ENCODE measurements at places on chromosomes 16 and 17.

GRCh38 chr16:3089717-3090592, 9.1 kb downstream of the ZSCAN10 start:
- DNase-seq = no peak

GRCh38 chr16:84423416-84423837, 55.1 kb downstream of the ATP2C2 start:
- peak; percentile 47 for DNase-seq

GRCh38 chr17:68238871-68239253, 9.0 kb upstream of the AMZ2 start:
- no peak for DNase-seq

DNA sequence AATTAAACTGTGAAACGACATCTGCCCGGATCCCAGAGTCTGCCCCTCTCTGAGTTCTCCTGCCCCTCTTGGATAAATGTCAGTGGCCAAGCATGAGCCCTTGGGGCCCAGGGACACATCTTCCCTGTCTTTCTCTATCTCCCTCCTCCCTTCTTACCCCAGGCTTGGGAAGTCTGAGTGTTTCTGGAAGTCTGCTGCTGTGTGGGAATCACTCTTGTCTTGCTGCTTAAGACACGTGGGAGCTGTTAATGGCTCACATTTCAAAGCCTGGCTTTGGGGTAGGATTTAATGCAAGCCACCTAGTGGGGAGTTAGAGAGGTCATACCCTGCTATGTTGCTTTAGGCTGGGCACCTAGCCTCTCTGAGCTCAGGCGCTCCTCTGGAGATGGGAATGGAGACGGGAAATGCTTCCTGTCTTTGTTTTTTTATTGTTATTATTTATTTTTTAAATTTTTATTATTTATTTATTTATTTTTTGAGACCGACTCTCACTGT, 218.5 kb upstream of the CIBAR2 start:
- DNase-seq = peak; percentile 90

GRCh38 chr17:80859002-80859941, 132.4 kb upstream of the CHMP6 start:
- peak; percentile 86 for DNase-seq

GRCh38 chr17:3995067-3995466, 30.8 kb upstream of the ATP2A3 start:
- DNase-seq = no peak

GRCh38 chr16:77234611-77235010, 35.4 kb downstream of the SYCE1L start:
- DNase-seq = no peak

GRCh38 chr17:385178-385835, 32.7 kb upstream of the RPH3AL start:
- peak; percentile 39 for DNase-seq

DNA sequence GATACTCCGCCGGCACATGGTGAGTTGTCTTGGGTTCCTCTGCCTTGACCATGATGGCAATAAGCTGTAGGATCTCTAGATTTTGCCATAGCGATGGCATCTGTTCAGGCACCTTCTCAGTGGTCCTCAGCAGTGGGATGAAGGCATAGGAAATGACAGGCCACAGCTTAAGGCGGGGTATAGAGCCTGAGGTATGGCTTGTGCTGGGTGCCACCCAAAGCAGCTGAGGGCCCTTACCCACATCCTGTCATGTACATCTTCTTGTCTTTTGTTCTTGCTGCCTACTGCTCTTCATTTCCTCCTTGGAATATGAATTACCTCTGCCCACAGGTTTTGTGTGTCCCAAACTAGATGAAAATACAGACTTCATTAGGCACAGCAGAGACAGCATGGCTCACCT, 29.5 kb downstream of the KAT7 start:
- DNase-seq = no peak

DNA sequence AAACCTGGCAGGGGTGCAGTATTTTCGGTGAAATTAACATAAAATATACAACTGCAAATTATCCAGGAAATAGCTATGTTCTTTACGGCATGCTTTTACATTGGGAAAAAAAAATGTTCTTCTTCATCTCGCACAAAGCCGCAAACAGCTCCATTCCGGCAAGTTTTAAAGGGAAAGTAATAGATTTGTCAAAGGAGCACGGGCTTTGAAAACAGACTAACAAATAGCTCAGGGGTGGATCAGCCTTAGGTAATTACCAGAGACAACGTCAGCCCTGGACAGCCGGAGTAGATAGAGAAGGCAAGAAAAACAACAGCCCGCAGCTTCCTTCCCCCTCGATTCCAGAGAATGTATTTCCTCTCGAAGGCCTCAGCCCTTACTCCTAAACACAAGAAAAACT, 222.5 kb downstream of the C16orf78 start:
- DNase-seq = no peak

DNA sequence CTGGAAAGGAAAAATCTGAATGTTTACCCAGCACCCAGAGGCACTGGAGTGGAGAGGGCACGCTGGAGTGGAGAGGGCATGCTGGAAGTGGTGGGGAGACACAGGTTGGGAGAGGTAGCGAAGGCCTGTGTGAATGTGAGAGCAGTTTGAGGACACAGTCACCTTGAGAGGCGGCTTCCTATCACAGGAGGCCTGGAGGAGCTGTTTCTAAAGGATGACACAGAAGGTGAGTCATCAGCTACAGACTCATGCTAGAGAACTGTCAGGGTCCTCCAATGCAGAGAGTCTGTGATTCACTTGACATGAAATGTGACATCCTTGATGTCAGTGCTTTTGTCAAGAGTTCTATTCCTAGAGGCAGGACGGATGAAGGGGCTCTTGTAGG, 13.8 kb downstream of the CTRL start:
- DNase-seq = peak; percentile 91

- no peak for DNase-seq
These were observed 877.3 kb downstream of the KCNJ18 start for GRCh38 chr17:22569459-22570143.

- DNase-seq = no peak
These were observed 641 bp downstream of the SBK1 start for GRCh38 chr16:28292731-28293600.

GRCh38 chr16:35602116-35602515, 2142.7 kb downstream of the TP53TG3F start:
- DNase-seq = no peak

- DNase-seq = no peak
These were observed 97.3 kb upstream of the NETO2 start for GRCh38 chr16:47241061-47241460.

DNA sequence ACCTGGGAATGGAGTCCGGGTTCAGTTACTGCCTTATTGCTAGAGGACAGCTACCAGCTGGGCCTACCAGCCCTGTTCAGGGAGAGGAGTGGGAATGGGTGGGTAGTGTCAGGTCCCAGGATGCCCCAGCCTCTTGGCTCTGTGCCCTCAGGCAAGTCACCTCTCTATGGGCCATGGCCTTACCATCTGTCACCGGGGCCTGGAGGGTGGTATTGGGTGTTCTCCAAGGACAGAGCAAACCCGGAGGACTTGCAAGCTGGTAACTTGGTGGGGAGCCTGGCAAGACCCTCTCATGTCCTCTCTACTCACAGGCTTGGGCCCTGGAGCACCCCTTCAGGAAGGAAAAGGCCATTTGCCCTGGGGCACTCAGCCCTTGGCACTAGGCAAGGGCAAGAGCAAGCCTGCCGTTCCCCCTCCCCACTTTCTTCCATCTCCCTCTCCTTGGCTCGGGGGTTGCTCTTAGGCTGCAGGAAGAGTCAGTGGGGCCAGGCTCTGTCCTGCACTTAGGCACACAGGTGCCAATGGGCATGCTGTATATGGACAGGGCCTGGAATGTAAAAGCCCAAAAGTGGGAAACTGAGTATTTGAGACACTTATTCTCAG, 170.0 kb upstream of the ZNF267 start:
- DNase-seq = no peak

- no peak for DNase-seq
These were observed 1.4 kb upstream of the SPG7 start for GRCh38 chr16:89506791-89507191.

- no peak for DNase-seq
These were observed 92.8 kb downstream of the CHD9 start for GRCh38 chr16:53147500-53148065.

DNA sequence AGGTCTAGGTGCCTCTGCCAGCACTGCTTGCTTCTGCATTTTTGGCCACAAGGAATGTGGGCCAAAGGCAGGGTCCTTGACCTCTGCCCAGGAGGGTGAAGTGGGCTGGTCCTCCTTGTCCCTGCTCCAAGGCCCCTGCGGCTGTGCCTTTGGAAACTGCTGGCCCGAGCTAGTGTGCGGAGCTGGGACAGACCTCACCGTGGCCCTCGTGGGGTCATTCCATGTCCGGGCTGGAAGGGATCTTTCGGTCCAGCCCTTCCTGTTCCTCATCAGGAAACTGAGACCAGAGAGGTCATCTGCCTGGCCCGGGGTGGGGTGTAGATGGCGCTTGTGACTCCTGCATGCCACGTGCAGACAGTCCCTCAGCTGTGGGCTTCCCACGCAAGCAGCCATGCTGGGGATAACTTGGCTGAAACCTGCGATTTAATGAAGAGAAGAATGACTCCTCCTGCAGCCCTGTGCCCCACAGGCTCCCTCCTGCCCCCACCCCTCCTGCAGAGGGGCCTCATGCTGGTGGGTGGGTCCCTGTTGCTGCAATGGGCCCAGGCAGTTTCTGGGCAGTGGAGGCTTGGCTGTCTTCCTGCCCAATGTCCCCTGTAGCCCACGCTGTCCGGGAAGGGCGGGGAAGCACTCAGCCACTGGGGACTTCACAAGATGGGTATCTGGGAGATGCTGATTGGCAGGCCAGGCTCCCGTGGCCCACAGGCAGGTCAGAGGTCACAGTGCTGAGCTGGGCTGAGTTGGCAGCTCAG, 245.2 kb downstream of the SEC14L1 start:
- DNase-seq = no peak

- DNase-seq = peak; percentile 18
These were observed 78.5 kb upstream of the ELAC2 start for GRCh38 chr17:13096291-13096690.

DNA sequence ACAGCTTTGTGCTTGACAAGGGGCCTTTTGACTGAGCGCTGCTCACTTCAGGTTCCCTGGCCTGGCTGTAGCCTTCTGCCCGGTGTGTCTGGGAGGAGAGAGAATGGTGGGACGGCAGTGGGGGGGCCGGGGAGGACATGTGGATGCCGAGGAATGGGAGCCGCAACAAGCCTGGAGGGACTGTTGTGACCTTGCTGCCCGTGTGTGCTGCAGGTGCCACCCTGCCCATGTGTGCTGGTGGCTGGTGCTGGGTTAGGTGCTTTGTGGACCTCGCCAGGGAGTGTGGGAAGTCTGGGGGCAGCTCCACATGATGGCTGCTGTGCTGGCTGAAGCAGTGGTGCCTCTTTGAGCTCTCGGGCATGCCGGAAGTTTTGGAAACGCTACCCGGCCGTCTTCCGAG, 132.1 kb downstream of the LAT start:
- no peak for DNase-seq

DNA sequence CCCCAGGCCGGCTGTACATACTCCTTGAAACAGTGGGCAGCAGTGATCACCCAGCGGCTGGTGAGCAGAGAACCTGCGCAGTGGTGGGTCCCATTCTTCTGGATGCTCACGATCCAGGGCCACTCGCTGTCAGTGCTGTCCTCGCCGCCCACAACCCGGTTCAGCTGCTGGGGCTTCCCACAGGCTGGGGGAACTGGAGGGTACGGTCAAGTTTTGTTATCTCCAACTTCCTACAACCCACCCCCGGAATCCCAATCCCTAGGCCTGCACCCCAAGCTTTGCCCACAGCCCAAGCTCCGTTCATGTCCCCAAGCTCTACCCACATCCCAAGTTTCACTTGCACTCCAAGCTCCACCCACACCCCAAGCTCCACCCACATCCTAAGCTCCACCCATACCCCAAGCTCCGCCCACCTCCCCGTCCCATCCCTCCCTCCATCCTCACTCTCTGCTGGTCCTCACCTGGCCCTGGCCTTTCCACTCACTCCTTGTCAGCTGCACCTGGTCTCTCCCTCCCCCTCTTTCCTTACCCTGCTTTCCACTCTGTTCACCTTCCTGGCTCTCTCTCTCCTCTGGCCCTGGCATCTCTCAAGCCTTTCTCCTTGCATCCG, 1.8 kb downstream of the PRSS22 start:
- DNase-seq = no peak

DNA sequence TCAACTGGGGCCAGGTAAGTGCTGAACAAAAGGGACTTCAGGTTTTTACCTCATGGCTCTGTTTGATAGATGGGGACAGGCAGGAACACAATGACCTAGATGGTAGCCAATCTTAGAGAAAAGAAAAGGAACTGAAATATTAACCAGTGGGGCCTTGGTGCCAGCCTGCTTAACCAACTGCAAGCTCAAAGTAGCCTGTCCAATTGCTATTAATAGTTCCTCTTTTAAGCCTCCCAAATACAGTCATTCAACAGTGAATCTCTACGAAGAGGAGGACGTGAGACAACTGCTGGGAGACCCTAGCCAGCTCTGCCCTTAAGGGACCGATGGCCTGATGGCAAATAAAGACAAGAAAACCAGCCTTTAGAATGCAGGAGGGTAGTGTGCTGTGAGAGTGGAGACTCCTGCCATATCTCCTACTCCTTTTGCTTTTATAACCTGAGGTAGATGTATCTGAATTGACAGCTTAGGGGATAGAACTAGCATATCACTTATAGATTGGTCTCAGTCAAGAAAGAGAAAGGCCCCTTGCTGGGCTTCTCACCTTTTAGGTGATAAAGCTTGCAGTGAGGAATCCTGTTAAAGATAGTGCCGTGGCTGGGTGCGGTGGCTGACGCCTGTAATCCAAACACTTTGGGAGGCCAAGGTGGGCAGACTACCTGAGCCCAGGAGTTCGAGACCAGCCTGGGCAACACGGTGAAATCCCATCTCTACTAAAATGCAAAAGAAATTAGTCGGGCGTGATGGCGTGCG, 28.3 kb downstream of the ARSG start:
- DNase-seq = no peak

GRCh38 chr16:75570396-75571065, 4.4 kb downstream of the GABARAPL2 start:
- DNase-seq = no peak

- DNase-seq = peak; percentile 21
These were observed 70.4 kb downstream of the IL21R start for GRCh38 chr16:27472091-27473020.

- DNase-seq = peak; percentile 17
These were observed 391.3 kb upstream of the CDH5 start for GRCh38 chr16:65975049-65975708.

- no peak for DNase-seq
These were observed 27.2 kb downstream of the HASPIN start for GRCh38 chr17:3750926-3751325.

GRCh38 chr16:707062-707538, 1.5 kb upstream of the FBXL16 start:
- no peak for DNase-seq

DNA sequence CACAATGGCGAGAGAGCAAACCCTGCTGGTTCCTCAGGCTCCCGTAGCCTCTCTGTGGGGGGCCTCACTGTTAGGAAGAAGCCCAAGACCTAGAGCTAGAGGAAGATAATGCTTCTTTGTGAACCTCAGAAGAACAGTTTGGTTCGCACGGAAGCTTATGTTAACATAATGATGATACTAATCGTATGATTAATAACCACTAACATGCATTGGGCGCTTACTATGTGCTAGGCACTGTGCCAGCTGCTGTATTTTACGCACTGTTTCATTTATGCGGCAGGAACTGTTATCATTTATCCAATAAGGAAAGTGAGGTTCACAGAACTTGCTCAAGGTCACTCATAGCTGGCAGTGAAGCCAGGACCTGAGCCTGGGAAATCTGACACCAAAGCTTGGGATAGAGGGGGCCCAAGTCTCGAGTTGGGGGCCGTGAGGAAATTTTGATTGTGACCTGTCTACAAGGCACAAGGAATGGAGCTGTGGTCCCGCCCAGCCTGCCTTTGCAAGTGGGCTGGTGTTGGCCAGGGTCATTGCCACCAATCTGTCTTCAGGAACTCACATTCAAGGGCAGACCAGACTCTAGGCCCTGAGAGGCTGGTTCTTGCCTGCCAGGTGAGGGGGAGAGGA, 6.8 kb downstream of the PRCD start:
- DNase-seq = no peak

All from AG08395 (cell line).